ENCODE measurements at places on chromosomes 11 and 22.

GRCh38 chr11:8593935-8594909, at the start of gene STK33:
Gene STK33 (minus strand): TSS chr11:8594228. CDS start chr11:8474905, 119,323 bp downstream.
- no peak for DNase-seq

DNA sequence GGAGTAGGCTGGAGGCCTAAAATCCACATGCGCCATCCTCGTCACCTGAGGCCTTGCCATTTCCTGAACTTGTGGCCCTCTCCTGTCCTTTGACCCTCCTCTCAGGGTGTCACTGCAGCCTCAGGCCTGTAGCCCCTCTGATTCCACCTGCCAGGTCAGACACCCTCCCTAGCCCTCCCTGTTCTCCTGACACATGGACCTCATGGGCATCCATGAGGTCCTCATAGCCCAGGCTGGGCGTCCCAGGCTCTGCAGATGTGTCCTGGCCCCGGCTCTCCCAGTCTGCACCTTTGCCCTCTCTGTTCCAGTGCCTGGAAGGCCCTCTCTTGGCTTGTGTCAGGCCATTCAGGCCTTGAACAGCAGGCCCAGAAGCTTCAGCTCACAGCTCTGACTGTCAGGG, 15.8 kb downstream of the RAB36 start:
- DNase-seq: no peak

DNA sequence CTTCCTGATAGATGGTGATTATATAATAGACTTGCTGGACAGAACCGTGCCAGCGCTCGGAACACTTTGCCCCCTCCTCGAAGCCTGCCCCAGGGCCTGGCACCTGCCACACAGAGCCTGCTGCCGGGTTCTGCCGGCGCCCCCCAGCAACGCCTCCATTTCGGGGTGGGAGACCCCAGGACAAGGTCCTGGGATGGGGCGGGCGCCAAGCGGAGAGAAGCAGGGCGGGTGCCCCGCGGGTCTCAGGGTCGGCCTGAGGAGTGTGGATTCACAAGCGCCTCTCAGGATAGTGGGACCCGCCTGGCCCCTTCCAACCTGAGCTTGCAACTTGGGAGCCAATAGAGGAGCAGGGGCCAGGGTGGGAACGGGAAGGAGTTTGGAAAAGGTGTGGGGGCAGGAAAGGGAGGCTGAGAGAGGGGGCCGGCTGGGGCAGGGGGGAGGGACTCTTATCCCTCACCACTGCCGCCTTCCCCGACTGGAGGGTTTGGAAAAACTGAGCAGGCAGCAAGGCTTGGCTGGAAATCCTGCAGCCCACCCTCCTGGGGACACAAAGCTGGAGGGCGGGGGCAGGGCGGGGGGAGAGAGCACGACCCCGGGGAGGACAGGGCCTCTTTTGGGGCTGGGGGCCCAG, 3.3 kb upstream of the BCL9L start:
- DNase-seq: no peak

GRCh38 chr22:38042488-38042790, 14.8 kb upstream of the PICK1 start:
- no peak for DNase-seq

DNA sequence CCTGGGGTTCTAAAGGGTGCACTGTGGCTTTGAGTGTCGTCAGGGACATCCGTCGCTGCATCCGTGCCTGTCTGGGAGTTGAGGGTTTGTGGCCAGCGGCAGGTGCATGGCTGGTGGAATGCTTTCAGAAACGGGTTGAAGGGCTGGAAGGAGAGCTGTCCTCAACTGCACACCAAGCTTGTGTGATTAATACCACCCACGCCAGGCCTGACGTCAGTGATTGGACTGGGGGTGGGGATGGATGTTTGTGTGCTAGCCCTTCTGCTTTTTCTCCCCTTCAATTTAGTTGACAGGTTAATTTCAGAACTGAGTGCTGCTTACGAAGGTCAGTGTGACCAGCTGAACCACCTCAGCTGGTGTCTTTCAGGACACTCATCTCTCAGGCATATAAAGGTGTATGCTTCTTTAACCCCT, 3.2 kb upstream of the GAB2 start:
- DNase-seq: peak; percentile 63

- no peak for DNase-seq
Measured at GRCh38 chr22:33864723-33865130, 55.5 kb downstream of the LARGE1 start.
